Daoy (cell line): ENCODE measurements at places on chromosomes 3 and 15. TPM values are rescaled to one million over a fixed set of nuclear protein-coding genes. Genes with fewer than 3 reads are reported as not detected.

The ATP13A3 gene
- total RNA-seq = 184 and 186 TPM in 2 replicates

DNA sequence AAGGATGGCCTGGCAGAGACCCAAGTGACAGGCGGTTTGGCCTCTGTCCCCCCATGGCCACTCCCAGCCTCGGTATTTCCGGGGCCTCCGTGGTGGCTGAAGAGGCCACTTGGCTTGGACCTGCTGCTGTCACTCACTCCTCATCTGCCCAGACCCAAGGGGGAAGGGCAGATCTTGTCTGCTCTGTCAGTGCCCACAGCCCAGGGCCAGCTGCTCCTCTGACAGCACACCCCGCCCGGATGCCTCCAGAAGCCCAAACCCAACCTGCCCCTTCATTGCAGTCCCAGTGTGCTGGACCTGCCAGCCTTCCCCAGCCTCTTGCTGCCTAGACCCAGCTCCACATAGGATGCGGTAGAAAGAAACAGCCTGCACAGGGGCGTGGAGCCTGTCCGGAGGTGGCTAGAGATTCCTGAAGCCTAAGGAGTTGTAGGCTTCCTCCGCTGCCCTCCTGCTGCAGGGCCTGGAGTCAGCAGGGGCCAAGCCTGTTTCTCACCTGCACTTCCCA, 52.0 kb downstream of the MAGEF1 start:
- DNase-seq = peak; percentile 39

DNA sequence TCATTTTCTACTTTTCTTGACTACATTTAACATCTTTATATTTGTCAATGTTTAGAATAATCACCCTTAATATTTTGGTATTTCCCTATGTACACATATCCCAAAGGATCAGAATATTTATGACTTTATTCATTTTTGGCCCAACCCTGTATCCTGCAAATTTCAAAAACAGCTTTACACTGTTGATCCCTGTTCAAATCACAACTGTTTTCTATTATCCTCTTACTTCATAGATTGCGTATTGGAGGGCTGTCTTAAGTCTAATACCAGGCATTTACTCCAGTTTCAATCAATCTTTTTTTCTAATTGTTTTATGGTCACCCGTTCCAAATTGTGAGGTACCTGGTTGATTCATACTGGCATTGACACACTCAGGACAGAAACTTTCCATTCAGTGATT, 107.9 kb downstream of the RPL22L1 start:
- DNase-seq = no peak

GRCh38 chr15:29454506-29454905, 184.9 kb upstream of the NSMCE3 start:
- DNase-seq = peak; percentile 44
